ENCODE measurements at places on chromosomes 5 and 9. TPM values are rescaled to one million over a fixed set of nuclear protein-coding genes. Genes with fewer than 3 reads are reported as not detected.

Gene TMOD1
- total RNA-seq: 14.9 TPM

Gene PHF24
- 0.98 TPM for total RNA-seq

DNA sequence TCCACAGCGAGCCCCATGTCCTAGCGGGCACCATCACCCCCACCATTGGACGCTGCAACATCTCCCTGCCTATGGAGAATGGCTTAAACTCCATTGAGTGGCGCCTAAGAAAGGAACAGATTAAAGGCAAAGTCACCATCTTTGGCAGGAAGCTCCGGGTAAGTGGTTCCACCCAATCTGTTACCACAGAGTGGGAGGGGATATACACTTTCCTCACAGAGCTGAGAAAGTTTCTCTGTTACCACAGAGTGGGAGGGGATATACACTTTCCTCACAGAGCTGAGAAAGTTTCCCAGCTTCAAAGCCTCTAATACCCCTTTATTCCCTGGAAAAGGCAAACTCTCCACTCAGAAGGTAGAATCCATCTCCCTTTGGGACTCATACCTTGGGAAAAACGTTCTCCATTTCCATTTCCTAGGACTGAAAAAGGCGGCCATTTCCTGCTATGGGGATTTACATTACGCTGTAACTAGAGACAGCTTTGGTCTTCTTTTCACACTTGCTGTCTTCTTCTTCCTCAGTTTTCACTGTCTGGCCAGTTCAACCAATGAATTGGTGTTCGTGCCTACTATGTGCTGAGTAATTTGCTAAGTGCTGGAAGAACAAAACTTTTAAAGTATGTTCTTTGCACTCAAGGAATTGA, 63.4 kb upstream of the WWC1 start:
- no peak for DNase-seq

DNA sequence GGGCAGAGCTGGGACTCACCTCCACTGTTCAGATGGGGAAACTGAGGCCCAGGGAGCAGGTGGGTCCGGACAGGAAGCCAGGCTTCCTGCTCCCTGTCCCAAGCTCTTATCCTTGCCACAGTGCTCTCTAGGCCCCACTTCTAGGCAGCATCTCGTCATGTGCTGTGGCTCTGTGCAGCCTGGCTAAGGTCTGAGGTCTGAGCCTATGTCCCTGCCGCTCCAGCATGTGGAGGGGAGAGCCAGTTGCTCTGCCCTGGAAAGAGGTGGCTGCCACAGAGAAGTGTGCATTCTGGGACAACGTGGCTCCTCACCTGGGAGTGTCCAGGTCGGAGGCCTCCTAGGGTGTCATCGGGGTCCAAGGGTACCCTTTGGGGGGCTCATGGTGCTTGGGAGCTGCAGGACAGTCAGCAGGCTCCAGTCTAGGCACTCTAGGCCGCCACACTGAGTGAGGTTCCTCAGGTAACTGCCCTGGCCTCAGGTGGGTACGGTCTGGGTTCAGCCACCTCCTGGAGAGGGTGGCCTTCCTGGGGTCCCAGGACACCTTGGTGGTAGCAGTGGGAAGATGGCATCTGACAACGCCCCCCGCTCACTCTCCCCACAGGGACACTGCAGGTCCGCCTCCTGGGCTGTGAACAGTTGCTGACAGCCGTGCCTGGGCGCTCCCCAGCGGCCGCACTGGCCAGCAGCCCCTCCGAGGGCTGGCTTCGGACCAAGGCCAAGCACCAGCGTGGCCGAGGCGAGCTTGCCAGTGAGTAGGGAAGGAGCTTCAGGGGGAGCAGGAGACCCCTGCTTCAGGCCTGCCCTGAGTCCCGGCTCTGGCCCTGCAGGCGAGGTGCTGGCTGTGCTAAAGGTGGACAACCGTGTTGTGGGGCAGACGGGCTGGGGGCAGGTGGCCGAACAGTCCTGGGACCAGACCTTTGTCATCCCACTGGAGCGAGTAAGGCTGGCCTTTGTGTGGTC, 10.4 kb downstream of the PKN3 start:
- peak; percentile 29 for DNase-seq

Gene PCDHGB6
- 7.5 TPM for total RNA-seq
